ENCODE measurements at places on chromosomes 6 and 20. TPM values are rescaled to one million over a fixed set of nuclear protein-coding genes. Genes with fewer than 3 reads are reported as not detected.
A peak's percentile ranks its signal among the peaks of the same experiment; 100 is the strongest.

DNA sequence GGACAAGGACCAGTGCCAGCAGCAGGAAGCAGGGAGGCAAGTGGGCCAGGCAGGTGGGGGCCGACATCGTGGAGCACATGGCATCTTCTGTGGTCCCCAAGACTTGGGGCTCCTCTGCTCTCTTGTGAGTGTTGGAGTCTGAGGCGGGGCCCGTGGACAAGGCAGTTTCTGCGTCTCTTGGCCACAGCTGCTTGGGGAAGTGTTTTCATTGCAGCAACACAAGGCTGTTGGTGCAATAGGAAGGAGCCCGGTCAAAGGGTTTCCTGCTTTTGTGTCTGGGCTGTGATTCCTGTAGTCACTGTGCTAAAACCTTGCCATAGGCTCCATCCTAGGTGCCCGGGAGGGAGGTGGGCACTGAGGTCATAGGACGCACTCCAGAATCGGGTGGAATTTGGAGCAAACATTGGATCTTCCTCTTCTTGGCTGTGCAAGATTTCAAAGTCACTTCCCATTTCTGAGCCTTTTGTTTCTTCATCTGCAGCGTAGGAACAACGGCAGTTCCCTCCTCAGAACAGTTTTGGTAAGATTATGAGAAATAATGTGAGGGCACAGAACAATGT, at the start of gene SIRPB2:
SIRPB2 (minus strand) TSS at position 140 of the 560 bp plus-strand sequence; CDS start at position 79, 61 bp downstream.
- no peak for DNase-seq

DNA sequence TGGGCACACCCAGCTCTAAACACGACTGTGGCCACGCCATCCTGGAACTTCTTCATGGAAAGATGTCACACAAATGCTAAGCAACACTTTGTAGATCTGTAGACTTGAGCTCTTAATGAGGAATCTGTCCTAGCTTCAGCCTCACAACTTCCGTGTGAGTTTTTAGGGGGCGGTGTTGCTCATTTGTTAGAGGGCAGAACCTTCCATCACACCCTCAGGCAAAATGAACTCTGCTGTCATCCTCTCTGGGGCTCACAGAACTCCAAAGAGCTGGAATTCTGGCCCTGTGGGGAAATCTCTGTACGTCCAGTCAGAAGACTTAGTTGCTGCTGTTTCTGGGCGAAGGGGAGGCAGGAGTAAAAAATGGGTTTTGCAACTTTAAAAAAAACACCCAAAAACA, 49.8 kb downstream of the NRN1 start:
- DNase-seq = no peak

DNA sequence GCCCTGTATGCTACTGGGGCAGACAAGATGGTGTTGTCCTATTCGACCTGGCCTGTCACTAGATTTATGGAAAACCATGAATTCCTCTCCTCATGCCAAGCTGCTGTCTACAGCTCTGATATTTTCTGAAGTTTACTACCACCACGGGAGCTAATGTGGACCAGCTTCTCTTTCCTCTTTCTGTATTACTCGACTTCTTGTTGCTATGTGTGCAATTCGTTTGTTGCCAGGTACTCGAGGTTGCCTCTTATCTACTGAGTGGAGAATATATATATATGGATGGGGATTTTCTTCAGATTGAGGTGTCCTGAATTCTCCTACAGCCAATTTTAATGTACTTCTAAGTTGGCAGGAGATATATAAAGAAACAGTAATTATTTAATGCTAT, 34.7 kb downstream of the MAN1A1 start:
- no peak for DNase-seq

GRCh38 chr6:133034509-133035206, 206.5 kb upstream of the EYA4 start:
- DNase-seq = no peak

DNA sequence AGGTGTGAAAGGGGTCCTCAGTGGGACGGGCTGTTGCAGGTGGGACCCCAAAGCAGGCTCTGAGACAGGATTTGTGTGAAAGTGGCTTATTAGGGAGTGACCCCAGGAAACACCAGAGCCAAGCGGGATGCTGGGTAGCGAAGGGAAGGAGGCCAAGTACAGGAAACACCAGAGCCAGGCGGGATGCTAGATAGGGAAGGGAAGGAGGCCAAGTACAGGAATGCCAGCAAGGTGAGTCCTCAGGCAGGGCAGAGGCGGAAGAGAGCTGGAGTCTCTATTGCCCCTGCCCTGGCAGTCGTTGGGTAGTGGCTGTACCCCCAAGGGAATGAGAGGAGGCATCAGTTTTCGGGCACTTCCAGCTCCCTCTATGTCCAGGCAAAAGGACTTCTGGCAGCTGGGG, 30.5 kb upstream of the TGM2 start:
- no peak for DNase-seq

DNA sequence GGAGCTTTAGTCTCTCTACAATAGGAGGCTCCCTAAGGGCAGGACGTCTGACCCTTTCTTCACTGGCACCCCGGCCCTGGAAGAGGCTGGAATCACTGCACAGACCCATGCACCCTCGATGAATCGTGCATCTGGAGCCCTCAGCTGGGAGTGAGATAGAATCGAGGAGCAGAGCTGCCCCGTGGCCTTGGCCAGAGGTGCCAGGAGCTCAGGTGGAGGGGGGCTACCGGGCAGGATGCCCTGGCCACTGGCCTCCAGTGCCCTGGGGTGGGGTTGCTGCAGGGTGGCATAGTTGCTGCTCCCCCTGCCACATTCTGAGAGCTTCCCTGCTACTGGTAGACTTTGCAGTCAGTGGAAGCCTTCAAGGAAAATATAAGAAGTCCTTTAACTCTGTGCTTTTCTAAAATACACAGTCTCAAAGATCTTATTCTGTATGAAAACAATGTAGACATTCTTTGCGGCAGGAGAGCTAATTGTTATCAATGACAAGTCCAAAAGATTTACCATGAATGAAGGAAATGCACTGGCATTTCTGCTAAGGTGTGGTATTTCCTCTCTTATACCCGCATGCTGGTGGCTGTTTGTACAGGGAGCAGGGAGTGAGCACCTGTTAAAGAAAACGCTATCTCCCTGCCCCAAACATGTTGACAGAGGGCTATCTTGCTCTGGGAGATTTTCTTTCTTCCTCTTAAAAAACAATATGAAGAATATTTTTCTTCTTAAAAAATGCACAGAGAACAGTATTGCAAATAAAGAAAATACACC, 122.8 kb downstream of the C6orf118 start:
- DNase-seq = no peak

DNA sequence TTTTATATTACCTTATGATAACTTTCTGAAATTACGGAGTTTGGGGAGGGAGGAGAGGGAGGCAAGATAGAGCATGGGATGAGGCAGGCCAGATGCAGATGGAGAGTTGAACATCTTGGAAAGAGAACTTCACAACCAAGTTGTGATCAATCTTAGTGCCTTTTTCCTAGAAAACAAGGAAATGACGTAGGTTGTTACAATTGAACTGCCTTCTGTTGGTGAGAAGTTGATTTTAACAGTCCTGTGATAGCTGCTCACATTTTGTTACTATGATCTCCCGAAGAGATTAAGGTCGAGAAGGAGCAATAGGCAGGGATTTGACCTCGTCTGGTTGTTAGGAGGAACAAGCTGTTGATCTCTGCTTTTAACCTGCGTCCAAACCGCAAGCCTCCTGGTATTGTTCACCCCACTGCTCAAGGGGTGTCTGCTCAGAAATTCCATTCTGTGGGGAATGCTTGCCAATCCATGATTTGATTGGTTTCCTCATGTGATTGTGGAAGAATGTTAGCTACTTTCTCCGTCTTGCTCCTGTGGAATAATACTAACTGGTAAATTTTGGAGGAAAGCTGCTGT, 35.1 kb downstream of the TIAM2 start:
- DNase-seq = no peak

- no peak for DNase-seq
Observed at GRCh38 chr6:76770281-76770680, 693.0 kb downstream of the HTR1B start.

DNA sequence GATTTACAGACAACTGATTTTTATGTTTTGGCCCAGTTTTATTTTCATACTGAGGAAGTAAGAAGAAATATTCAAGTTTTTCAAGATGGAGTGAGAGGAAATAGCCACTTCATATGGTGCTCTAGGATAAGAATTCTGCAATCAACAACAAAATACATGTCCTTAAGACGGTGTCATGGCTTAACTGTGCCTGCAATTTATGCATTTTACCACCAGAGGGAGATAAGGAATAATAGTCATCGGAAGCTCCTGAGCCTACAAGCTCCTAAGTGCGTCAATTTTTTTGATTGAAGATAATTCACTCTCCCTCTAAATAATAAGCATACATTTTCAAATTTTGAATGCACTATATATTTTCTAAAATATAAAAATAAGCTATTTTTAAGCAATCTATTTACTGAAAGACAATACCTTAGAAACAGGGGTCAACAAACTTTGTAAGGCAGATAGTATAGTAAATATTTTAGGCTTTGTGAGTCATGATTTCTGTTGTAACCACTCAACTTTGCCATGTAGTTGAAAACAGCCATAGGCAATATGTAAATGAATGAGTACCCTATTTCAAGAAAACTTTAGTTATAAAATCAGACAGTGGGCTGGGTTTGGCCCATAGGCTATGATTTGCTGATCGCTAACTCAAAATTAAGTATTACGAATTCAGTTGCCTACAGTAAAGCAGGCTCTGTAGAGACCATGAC, 230.9 kb upstream of the DTNBP1 start:
- peak; percentile 27 for DNase-seq

DNA sequence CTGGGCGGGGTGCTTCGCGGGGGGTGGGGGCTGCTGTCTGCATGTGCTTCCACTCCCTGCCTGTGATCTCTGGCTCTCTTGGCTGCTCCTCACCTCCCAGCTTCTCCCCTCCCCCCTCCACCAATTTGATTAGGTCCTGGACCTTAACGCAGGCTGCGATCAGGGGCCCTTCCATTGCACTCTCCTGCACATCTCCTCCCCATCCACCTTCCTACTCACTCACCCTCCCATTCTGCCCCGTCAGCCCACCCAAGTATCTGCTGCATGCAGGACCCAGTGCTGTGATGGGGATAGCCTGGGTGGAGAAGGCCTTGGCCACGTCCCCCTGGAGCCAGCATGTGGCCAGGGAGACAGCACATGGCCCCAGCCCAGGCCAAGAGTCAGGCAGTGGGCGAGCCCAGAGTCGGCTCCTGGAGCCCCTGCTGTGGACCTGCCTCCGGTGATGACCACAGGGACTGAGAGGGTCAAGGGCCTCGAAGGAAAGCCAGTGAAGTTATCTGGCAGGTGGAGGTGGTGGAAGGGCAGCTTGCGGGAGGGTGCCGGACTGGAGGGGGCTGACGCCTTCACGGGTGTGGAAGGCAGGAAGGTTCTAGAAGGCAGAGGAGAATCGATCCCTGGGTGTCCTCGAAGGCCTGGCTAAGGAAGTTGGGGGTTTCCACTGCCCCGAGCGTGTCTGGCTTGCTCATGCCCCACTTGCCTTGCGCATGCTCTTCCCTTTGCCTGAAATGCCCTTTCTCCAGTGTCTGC, 40.7 kb downstream of the SRC start:
- DNase-seq = no peak

DNA sequence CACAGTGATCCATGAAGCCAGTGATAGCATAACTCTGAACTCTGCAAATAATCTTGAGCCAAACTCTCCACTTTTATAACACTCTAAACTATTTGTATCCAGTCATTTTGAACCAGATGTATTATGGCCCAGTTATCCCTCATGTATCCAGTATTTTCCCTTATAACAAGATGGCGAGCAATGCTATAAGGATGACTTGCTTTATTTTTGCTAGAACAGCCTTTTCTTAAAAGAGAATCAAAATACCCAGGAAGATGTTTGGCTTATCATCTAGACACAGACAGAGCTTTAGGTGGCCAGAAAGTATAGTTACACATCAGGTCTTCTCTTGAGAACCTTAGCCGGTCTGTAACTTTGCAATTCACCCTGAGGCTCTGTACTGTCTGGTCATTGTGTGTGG, 81.0 kb downstream of the DOK5 start:
- DNase-seq = no peak

DNA sequence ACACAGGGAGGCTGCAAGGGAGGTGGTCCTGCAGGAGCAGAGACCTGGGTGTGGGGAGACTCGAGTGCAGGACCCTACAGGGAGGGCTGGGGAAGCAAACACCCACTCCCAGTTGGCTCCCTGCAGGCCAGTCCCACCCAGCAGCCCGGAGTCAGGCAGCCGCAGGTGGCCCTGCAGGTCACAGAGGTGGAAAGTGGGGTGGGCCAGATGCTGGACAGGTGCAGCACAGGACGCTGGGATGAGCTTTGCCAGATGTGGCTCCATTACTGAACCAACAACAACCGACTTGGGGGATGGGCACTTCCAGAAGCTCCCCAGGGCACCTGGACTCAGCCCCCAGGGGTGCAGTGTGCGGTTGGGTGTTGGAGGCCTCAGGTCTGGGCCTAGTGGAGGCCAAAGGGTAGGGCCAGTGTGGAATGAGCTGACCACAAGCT, 26.6 kb upstream of the MYT1 start:
- DNase-seq = no peak

GRCh38 chr6:83432636-83433035, 1.8 kb upstream of the ME1 start:
- DNase-seq = no peak

GRCh38 chr20:37319151-37319671, 26.7 kb upstream of the SRC start:
- no peak for DNase-seq

DNA sequence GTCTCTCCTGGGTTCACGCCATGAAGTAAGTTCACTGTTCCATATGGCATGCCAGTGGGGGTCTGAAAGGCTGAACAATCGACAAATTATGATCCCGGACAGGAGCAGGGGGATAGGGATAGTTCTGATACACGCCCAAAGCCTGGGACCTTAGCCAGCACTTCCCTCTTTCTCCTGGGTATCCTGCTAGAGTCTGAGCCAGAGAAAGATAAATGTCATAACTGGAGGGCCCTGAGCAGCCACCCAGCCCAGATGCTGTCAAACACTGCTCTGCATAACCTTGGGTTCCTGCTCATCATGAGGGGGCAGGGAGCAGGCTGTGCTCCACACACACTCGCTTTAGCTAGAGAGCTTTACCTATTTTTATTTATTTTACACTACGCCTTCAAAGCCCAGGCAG, 12.3 kb downstream of the EDEM2 start:
- no peak for DNase-seq

- DNase-seq = no peak
Observed at GRCh38 chr6:135861189-135861588, 9.7 kb downstream of the PDE7B start.

GRCh38 chr6:48933136-48933535, 529.9 kb downstream of the MMUT start:
- DNase-seq = no peak

- DNase-seq = no peak
Observed at GRCh38 chr6:150068151-150068550, 770 bp downstream of the ULBP3 start.

DNA sequence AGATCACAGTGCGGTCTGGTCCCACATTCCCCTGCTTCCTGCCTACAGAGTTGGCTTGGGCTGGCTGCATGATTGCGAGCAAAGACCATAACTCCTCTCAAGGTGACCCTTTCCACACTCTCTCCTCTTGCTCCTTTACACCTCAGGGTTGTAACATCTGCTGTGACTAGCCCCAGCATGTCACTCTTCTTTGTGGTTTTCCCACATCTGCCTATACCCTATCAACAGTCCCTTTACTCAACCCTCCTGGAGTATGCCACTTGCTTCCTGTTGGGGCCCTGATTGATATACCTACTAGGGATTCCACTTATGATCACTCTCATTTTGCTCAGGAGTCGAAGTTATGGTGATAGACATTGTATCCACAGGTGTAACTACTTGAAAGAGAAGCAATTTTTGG, 58.9 kb upstream of the SGK1 start:
- DNase-seq = no peak

Gene PRDM1
- 0.37 TPM for total RNA-seq

Gene BICRAL
- 3.4 TPM for total RNA-seq

Gene AFDN
- 13.5 TPM for total RNA-seq

Gene ANKRD60
- total RNA-seq = not detected

Gene MOCS1
- total RNA-seq = 8.3 TPM

Gene CLPSL2
- total RNA-seq = not detected

Gene TNNC2
- total RNA-seq = not detected

Gene PDE10A
- 2.1 TPM for total RNA-seq

Gene GGTLC1
- not detected for total RNA-seq
